ENCODE measurements at places on chromosomes 1 and 21. TPM values are rescaled to one million over a fixed set of nuclear protein-coding genes. Genes with fewer than 3 reads are reported as not detected.

Gene ZNF326
- 20.5 TPM for total RNA-seq

Gene PDE9A
- 5.0 TPM for total RNA-seq

Gene TMEM201
- total RNA-seq = 12.8 TPM

Gene SLC9C2
- 0.60 TPM for total RNA-seq

Gene OR2T1
- not detected for total RNA-seq

Gene LCE1F
- total RNA-seq = not detected

Gene PADI2
- total RNA-seq = 147 TPM

Gene CFHR2
- total RNA-seq = not detected

Gene GPR61
- not detected for total RNA-seq

Gene JAK1
- total RNA-seq = 305 TPM

Gene DYRK3
- 13.5 TPM for total RNA-seq

Gene SDC3
- total RNA-seq = 12.3 TPM

Gene PRAMEF8
- total RNA-seq = not detected

Data from renal cortical epithelial cell (primary cell).